ENCODE measurements at places on chromosomes 12 and 14. TPM values are rescaled to one million over a fixed set of nuclear protein-coding genes. Genes with fewer than 3 reads are reported as not detected.
A peak's percentile ranks its signal among the peaks of the same experiment; 100 is the strongest.

DNA sequence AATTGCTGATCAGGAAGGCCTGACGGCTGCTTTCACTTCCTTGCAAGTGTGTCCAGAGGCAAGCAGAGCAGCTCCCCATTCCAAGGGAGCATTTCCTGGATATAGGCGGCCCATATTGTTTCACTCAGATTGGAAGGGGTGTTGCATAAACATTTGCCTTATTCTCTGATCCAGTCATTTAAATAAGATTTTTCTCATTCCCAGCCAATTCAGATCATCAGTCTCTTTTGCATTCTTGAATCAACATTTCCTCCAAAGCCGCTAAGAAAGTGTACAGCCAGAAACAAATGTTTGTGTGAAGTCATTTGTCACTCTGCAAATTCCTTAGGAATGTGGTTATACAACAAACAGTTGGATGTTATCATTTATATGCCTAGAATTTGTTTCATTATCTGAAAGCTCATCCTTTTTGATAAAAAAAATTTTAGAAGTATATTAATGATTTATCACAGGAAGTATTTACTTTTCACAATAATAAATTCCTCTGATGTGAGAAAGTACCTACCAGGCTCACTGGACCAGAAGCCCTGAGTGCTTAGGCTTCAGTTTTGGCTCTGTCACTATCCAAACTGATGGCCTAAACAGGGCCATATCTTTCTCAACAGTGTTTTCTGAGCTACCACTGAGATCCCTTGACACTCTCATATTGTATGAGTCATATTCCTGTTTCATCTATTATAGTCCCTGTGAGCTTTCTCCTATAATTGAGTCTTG is 379.6 kb downstream of the CCDC91 start:
- no peak overlapping the region for H3K4me3 ChIP-seq
- H3K36me3 ChIP-seq = no peaks in the 10 kb centered on the region
- DNase-seq = no peak
- H3K27me3 ChIP-seq = no peaks in the 10 kb centered on the region

DNA sequence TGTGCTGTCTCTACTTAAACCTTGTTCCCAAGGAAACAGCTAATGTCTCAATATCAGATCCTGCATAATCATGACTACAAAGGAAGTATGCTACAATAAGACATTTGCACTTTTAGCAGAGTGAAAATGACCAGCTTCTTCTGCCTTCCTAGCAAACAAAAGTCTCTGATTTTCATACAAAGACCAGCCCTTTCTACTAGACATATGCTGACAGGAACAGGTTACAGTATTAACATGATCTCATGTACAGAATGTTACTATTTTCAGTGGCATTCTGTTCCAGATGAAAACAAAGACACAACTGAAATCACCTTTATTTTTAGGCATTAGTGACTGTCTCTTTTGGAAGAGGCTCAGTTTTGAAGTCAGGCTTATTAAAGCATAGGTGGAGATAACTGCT is 228.6 kb downstream of the MED13L start:
- H3K27ac ChIP-seq = no peak overlapping the region
- peaks cover 4% of the 10 kb centered on the region for H3K4me1 ChIP-seq
- no peak overlapping the region for H3K4me3 ChIP-seq

- DNase-seq = no peak
- peaks cover 7% of the 10 kb centered on the region for H3K4me1 ChIP-seq
- H3K27me3 ChIP-seq = no peaks in the 10 kb centered on the region
- H3K27ac ChIP-seq = no peak overlapping the region
These were observed 23.1 kb upstream of the PGF start for GRCh38 chr14:74978416-74978947.

DNA sequence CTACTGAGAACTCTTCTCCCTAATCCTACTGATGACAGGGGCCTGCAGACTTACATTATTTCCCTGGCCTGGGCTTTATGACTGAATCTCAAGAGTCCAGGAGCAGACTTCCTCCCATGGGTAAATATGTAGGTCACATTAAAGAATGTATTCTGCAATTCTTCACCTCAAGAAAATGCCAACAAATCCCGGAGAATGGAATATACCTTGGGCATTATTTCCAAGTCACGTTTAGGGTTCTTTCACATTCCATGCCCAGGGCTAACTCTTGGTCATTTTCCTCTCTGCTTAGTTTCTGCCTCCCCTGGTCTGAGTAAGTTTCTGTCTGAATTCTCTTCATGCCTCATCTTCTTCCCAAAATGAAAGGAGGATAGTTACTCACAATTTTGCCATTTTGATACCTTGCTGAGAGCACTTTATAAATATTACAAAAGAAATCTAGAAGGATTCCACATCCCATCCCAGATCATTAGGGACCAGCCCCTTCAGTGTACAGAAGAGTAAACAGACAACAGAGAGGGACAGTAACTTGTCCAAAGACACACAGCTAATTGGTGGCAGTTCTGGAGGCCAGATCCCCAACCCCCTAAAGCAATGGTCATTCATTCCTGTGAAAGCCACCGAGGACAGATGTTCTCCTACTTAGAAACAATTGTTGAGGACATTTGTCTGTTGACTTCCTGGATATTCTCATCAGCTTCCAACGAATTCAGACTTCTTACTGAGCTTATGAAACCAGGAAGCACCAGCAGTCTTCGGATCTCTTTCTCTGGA is 605 bp downstream of the PAH start:
- H3K36me3 ChIP-seq = no peaks in the 10 kb centered on the region
- no peak overlapping the region for H3K27ac ChIP-seq
- H3K4me3 ChIP-seq = no peak overlapping the region
- peaks cover 9% of the 10 kb centered on the region for H3K4me1 ChIP-seq
- H3K27me3 ChIP-seq = peaks cover 8% of the 10 kb centered on the region
- no peak for DNase-seq

DNA sequence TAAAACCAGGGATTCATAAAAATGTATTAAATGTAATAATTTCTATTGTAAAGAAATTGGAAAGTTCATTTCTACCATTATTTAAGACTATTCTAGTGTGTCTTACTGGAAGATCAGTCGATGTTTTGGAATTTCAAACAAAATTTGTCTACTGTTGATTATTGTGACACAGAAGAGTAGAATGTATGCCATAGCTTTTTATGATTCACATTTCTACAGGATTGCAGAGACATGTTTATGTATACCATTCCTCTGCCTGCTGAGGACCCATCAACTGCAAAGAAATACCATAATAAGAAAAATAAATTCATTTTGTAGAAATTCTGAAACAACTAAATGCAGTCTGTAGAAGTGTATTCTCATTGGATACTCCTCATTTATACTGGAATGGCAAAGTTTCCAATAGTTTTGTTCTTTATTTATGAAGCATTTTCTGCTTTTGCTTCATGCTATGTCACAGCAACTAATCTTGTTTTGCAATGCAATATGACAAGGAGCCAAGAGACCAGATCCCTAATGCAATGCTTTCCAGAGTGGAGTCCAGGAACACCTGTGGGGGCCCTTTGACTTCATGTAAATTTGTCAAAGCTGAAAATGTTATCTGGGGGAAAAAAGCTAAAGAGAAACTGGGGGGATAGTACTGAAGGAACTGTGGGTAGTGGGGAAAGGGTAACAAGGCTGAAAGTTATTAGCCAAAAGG is 172.9 kb upstream of the LRIG3 start:
- H3K36me3 ChIP-seq = no peaks in the 10 kb centered on the region
- no peak overlapping the region for H3K27ac ChIP-seq
- no peak for DNase-seq
- no peaks in the 10 kb centered on the region for H3K27me3 ChIP-seq

- H3K36me3 ChIP-seq = no peaks in the 10 kb centered on the region
- no peak overlapping the region for H3K27ac ChIP-seq
- H3K4me1 ChIP-seq = no peaks in the 10 kb centered on the region
- no peak overlapping the region for H3K4me3 ChIP-seq
- peak; percentile 48 for DNase-seq
- peaks cover 2% of the 10 kb centered on the region for H3K27me3 ChIP-seq
These were observed 57.9 kb upstream of the FICD start for GRCh38 chr12:108457006-108457733.

DNA sequence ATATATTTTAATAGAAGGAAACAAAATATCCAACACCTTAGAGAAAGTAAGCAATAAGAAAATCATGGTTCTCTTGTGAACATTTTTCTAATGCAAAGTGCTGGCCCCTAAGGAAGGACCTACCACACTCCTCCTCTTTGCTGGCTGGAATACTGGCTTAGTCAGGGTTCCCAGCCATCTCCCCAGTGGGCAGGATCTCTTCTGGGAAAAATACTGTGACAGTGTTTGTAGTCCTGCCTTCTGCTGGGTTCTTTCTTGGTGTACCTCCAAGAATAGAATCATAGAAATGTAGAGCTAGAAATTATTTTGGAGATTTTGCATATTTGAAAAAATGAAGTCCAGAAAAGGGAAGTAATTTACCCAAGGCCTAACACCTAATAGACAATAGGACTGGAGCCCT is 31.9 kb downstream of the KCNMB4 start:
- no peaks in the 10 kb centered on the region for H3K36me3 ChIP-seq
- H3K4me1 ChIP-seq = no peaks in the 10 kb centered on the region
- DNase-seq = no peak
- H3K27ac ChIP-seq = no peak overlapping the region
- H3K4me3 ChIP-seq = no peak overlapping the region
- no peaks in the 10 kb centered on the region for H3K27me3 ChIP-seq

DNA sequence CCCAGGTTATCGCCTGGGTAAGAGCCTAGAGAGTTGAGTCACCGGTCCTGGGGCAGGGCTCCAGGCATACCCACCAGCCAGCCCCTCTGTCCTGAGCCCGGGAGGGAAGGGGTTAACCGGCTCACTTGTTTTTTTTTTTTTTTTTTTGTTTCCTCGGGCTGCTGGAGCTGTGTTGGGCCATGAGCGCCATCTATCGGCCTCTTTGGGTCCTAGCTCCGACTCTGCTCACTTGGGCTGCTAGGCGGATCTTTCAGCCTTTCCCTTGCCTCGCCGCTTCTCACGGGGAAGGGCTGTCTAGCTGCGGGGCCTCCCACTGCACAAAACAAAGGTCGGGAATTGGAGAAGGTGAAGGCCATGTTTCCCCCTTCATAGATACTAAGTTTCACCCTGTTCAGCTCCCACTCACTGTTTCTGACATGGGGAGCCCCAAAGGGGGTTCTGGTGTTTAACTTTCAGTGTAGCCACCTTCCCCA is 2.8 kb upstream of the SMUG1 start:
- no peak overlapping the region for H3K4me3 ChIP-seq
- no peaks in the 10 kb centered on the region for H3K36me3 ChIP-seq
- H3K4me1 ChIP-seq = peaks cover 29% of the 10 kb centered on the region
- no peak overlapping the region for H3K27ac ChIP-seq
- H3K27me3 ChIP-seq = peaks cover 30% of the 10 kb centered on the region
- DNase-seq = peak; percentile 95

DNA sequence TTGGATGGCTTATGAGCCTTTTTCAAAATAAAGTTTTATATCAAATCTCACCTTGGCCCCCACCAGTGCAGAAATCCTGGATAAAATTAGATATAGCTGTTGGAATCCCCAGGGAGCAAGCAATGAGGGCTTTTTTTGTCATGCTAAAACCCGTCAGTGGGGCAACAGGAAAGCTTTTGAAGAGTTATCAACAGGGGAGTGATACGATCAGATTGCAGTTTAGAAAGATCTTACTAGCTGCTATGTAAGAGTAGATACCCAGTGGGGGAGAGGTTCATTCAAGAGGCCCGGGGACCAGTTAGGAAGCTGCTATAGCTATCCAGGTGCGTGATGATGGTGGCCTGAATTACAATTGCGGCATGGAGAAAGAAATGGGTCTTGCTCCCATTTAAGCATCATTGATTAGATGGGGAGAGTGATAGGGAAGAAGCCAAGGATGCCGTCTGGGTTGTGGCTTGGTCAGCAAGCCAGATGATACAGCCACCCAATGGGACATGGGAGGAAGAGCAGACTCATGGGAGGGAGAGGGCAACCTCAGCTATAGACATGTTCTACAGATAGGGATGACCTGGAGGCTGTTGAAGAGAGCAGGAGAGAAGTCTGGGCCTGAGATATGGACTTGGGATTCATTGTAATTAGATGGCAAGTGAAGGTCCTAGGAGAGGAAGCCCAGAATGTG is 272.4 kb downstream of the DPF3 start:
- no peaks in the 10 kb centered on the region for H3K36me3 ChIP-seq
- no peak overlapping the region for H3K4me3 ChIP-seq
- no peak for DNase-seq
- H3K27me3 ChIP-seq = peaks cover 2% of the 10 kb centered on the region

DNA sequence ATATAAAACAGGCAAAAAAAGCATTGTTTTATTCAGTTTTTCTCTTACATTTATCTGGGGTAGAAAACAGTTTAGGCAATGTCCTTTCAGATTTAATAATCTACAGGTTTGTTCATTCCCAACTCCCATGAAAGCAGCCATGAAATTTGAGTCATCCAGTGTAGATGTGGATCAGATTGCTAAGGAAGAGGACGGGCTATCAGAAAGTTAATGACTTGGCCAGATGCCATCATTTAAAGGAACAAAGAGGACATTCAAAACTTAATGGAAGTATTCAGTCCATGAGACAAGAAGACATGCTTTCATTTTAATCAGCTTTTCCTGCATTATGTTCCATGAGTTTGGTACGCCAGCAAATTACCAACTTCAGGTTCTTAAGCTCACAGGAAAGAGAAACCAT is 31.1 kb upstream of the POC1B start:
- no peak overlapping the region for H3K4me3 ChIP-seq
- no peak overlapping the region for H3K27ac ChIP-seq
- DNase-seq = no peak

GRCh38 chr12:6392504-6392903 is 8.5 kb downstream of the LTBR start:
- no peak overlapping the region for H3K4me3 ChIP-seq
- H3K36me3 ChIP-seq = no peaks in the 10 kb centered on the region
- H3K4me1 ChIP-seq = no peaks in the 10 kb centered on the region
- H3K27me3 ChIP-seq = no peaks in the 10 kb centered on the region
- no peak for DNase-seq

GRCh38 chr12:99847936-99848335 is 136.8 kb downstream of the ANKS1B start:
- H3K4me3 ChIP-seq = no peak overlapping the region
- H3K27ac ChIP-seq = no peak overlapping the region
- no peaks in the 10 kb centered on the region for H3K36me3 ChIP-seq
- DNase-seq = no peak
- H3K4me1 ChIP-seq = no peaks in the 10 kb centered on the region

The CCDC196 gene
- total RNA-seq = not detected

The CCDC38 gene
- total RNA-seq = 1.2 TPM

The TAPBPL gene
- 51.4 TPM for total RNA-seq
